Right renal pelvis (tissue), 4 donors: ENCODE measurements at places on chromosomes 2 and 18.

GRCh38 chr2:134275058-134275862 lies 21.4 kb downstream of the MGAT5 start:
- DNase-seq = no peak

DNA sequence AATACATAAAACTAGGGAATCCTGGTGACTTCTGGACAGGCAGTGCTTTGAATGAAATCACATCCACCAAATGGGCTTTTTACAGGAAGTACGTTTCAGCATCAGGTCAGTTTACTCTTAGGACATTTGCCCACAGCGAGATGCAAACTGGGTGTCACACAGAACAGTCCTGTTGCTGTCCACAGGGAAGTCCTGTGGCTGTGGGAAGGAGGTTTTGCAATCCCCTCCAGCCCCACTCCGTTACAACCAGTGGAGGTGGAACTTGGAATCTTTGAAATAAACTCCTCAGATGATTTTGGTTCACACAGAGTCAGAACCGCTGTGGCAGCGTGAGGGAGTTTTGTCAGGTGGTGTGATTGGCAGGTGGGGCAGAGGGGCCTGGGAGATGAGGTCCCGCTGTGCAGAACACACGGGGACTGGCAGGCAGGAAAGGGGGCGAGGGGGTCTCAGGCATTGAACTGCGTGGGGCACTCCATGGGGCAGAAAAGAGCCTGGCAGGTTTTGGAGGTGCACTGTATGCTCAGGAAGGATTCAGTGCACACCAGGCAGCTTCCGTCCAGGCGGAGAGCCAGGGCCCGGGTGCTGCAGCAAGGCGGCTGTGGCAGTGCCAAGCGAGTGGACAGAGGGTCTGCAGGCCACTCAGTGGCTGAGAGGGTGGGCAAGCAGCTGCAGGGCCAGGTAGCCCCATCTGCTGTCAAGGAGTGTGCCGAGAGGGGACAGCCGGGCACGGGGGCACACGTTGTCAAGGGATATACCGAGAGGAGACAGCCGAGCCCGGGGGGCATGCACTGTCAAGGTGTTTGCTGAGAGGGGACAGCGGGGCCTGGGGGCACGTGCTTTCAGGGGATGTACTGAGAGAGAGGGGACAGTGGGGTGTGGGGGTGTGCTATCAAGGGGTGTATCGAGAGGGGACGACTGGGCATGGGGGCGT lies 148.7 kb downstream of the LDLRAD4 start:
- no peak for DNase-seq

DNA sequence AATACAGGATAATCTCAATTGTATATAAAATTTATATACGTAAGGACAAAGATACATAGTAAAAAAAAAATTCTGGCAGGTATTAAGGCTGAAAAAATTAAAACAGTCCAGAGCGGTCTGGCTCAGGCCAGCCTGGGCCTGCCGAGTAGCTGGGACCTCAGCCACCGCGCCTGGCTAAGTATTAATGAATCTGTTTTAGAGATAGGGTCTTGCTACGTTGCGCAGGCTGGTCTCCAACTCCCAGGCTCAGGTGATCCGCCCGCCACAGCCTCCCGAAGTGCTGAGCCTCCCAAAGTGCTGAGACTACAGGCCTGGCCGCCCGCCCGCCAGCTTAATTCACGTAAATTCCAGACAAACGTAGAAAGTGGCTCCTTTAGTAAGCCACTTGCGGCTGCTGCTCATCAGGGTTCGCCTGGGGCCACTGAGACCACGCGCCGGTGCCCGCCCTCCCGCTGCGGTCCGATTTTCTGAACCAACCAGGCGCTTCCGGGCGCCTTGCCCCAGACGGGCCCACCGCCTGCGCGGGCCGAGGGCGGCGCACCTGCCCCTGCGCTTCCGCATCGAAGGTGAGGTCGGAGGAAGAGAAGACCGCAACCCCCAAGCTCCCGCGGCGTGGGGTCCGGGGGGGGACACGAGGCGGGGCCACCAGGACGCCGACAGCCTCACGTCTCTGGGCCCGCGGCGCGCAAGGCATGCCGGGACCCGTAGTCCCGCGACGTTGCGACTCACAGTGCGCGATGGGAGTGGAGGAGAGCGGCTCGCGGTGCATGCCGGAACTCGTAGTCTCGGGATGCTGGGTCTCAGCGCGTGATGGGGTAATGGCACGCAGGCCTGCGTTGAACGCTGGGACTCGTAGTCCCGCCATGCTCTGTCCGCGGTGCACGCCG lies 695 bp upstream of the CTDP1 start:
- DNase-seq = peak; percentile 97

DNA sequence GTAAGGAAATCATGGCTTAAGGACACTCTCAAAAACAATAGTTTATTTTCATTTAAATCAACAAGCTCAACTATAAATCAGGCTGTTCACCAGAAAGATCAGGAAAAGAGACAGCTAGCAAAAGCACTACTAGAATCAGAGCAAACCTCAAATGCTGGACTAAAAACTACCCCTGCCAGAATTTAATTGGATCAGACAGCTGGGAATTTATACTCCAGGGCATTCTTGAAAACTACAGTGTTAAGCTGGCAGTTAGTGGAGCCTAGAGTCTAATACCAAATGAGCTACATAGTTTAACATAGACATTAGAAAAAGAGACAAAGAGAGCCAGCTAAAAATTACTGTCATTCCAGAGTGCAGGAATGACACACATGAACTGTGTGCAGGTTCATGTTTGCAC lies 1016.4 kb upstream of the CRIM1 start:
- DNase-seq = no peak

- no peak for DNase-seq
Measured at GRCh38 chr2:196018037-196018436, 50.6 kb downstream of the DNAH7 start.

- no peak for DNase-seq
Measured at GRCh38 chr2:241035818-241036396, 37.5 kb downstream of the SNED1 start.
